Smooth muscle cell of the umbilical artery (primary cell): ENCODE measurements at places on chromosomes 5 and 9. TPM values are rescaled to one million over a fixed set of nuclear protein-coding genes. Genes with fewer than 3 reads are reported as not detected.

CCDC171 gene
- 2.4 and 2.7 TPM in 2 replicates for total RNA-seq

PCSK1 gene
- not detected in 2 replicates for total RNA-seq

CXCL14 gene
- total RNA-seq: 0.97 and 3.6 TPM in 2 replicates

PGM5 gene
- 3.0 TPM in 2 replicates for total RNA-seq
